ENCODE measurements at places on chromosomes 2 and 18.

GRCh38 chr18:58025733-58026132, 18.3 kb upstream of the NEDD4L start:
- DNase-seq = no peak

GRCh38 chr2:26424221-26424620, 22.5 kb downstream of the DRC1 start:
- no peak for DNase-seq

- DNase-seq = peak; percentile 71
Observed at GRCh38 chr2:112708968-112709367, 11.9 kb upstream of the NT5DC4 start.

- no peak for DNase-seq
Observed at GRCh38 chr2:100832885-100833284, 12.9 kb downstream of the NPAS2 start.

GRCh38 chr2:217833439-217833838, 169.4 kb downstream of the TNS1 start:
- DNase-seq = no peak

DNA sequence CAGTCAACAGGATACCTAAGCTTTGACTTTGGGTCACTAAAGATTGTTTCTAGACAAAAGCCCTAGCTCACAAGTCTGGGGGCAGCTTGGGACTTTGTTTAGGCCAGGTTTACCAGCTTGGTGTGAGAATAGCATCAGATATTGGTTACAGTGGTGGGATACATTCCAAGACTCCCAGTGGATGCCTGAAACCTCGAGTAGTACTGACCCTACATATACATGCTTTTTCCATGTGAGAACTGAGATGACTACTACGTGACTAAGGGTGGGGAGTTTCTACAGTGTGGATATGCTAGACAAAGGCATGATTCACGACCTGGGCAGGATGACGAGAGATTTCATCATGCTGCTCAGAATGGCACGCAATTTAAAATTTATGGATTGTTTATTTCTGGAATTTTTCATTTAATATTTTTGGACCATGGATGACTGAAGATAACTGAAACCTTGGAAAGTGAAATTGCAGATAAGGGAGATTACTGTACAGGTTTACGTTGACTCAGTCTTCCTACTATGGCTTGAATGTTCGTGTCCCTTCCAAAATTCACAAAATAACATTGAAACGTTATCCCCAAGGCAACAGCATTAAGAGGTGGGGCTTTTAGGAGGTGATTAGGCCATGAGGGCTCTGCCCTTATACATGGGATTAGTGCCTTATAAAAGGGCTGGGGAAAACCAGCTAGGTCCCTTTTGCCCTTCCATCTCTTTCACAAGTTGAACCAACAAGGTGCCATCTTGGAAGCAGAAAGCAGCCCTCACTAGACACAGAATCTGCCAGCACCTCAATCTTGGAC, 50.2 kb upstream of the CTAGE1 start:
- no peak for DNase-seq

DNA sequence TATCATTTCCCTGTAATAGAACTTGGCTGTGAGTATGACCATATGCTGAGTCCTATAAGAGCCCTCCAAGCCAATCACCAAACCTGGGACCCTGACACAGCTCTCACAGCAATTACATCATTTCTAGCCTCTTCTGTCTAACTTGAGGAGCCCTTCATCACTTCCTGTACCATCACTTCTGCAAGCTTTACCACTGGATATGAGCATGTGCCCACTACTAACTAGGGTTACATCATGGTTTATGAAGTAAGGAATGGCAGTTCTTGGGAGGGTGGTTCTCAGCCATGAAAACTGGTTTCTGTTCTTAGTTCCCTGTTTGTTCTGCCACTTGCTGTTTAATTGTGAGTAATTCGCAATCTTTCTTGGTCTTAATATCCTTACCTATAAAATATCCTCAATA, 31.0 kb upstream of the EPB41L3 start:
- no peak for DNase-seq

- DNase-seq = no peak
Observed at GRCh38 chr18:10860928-10861327, 288.4 kb downstream of the PIEZO2 start.

DNA sequence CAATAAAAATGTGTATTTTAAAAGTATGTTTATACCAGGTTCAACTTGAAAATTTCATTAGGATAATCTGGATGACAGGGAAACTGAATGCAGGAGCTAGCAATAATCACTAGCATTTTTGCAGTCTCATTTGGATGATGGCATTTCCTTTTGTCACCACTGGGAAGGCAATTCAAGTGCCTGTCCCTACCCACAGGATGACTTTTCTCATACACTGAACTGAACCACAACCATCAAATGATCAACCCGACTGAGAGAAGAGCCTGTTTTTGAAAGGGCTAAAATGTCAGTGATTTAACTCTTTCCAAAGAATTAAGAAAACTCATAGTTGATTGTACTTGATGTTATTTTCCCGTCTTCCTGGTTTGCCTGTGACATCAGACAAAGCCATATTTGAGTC, 115.0 kb downstream of the FAM124B start:
- no peak for DNase-seq

DNA sequence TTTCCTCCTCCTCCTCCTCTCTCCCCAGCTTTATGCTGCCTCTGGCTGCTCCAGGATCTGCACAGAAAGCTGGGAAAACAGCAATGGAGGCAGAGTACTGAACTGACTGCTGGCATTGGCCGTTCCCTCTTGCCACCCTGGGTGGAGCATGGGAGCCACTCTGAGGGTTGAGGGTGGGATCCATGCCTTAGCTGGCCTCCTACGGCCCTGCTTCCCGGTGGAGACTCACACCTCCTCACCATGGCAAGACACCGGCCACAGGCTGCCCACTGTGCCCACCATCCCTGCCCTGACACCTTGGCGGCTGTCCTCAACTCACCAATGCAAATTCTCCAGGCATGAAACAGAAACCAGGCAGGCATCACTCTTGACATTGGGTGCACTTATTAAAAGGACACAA, 832.3 kb upstream of the ID2 start:
- no peak for DNase-seq

- DNase-seq = no peak
Observed at GRCh38 chr2:190903693-190904450, 23.3 kb downstream of the GLS start.

DNA sequence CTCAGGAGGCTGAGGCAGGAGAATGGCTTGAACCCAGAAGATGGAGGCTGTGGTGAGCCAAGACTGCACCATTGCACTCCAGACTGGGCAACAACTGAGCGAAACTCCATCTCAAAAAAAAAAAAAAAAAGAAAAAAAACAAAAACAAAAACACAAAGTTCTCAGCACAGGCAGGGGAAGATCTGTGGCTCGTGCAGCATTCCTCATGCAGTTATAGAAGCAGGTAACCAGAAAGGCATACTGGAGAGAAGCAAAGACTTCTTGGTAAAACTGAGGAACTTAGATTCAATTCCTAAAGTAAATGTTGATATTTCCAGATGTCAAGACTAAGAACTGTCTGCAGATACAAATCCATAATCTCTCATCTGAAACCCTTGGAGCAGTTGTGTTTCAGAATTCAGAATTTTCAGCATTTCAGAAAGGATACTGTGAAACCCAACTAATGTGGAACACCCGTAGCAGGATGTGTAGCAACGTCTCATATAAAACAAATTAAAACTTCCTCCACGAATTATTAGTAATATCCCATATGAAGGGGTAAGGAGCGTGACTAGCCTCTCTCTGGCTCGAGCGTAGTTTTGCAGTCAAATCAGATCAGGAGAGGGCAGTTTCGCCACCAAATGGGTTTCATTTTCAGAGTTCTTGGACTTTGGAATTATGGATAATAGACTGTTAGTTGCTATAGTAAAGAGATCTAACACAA, 13.2 kb upstream of the SLC25A52 start:
- DNase-seq = no peak

- no peak for DNase-seq
Observed at GRCh38 chr2:130890941-130891669, 54.4 kb downstream of the ARHGEF4 start.

- DNase-seq = peak; percentile 23
Observed at GRCh38 chr2:179311101-179311500, 46.5 kb upstream of the SESTD1 start.

- no peak for DNase-seq
Observed at GRCh38 chr2:42961385-42961811, 169.0 kb upstream of the HAAO start.

- DNase-seq = no peak
Observed at GRCh38 chr2:203808046-203808750, 59.4 kb upstream of the CTLA4 start.

GRCh38 chr2:8282858-8283252, 399.0 kb upstream of the ID2 start:
- DNase-seq = peak; percentile 73

DNA sequence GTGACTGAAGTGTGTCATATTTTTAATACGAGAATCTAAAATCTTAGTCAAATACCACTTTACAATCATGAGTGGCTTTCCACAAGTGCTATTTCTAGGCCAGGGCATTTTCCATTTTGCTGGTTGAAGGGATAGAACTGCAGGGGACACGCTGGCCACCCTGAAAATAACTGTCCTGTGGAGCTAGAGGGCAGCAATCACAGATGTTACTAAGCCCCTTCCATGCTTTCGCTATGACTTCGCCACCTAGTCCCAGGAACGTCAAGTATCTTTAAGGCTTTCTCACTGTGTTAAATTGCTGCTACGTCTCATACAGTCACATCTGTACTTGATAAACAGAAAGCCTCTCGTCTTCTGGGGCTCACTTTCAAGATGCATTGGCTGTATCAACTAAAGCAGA, 171.8 kb downstream of the CDH2 start:
- no peak for DNase-seq

- DNase-seq = no peak
Observed at GRCh38 chr2:130370490-130370889, 14.6 kb downstream of the PTPN18 start.

- no peak for DNase-seq
Observed at GRCh38 chr2:98778741-98779483, 48.0 kb upstream of the MGAT4A start.

DNA sequence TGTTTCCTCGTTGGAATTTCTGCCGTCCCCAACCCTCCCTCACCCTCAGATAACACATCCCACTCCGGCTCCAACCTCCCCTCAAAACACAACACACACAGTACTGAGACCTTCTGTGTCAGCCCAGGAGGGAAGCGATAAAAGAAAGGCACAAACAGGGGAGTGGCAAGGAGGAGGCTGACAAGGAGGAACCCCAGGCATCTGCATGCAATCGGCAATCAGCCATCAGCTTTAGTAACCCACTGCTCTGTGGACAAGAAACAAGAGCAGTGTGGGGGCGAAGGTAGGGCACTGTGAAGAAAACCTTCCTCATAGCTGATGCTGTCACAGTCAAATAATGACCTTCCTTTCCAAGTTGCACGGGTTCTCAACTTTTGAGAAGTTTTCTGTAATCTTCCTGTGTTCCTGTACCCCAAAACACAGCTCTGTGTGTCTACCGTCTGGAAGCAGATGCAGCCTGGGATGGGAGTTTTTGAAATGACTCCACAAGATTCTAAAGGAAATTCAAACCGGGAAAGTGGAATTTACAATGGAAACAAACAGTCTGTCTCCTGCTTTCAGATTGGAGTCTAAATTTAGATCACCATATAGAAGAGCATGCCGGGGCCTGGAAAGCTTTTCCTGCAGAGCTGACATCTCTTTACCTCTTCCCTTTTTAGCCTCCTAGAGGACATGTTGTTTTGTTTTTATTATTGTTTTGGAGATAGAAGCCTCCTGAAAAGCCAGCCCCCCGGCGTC, 16.4 kb upstream of the LPIN2 start:
- DNase-seq = no peak

GRCh38 chr2:127105656-127106456, 1.1 kb downstream of the BIN1 start:
- no peak for DNase-seq

- DNase-seq = no peak
Observed at GRCh38 chr2:16633621-16634430, 31.8 kb downstream of the CYRIA start.

GRCh38 chr2:176109192-176109901, 2.3 kb downstream of the HOXD11 start:
- no peak for DNase-seq

DNA sequence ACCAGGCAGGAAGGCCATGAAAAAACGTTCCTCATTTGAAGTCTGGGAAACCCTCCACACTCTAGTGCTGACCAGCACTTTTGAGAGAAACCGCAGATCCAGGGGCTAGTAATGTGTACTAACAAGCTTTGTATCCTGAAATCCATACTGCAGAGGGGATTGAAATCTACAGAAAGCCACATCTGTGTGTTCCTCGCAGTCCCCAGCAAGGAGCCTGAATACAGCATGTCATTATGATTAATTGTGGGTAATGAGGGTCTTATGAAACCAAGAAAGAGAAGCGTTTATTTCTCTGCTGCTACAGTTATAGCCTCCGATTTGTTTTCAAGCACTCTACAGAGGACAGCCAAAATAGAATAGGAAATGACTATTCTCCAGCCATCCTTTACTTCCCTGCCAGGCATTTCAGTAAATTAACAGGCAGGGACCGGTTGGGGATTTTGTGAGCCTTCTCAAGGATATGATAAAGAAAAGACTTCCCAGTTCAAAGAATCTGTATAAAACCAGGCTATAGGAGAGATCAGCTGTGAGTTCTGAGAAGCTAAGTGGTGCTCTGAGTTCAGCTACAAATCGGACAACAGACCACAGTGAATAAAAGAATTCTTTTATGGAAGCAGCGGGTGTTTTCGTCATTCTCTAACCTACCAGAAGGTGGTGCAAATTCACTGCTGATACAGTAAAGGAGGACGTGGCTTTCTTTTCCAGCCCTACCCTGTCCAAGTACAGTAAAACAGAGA, 133.4 kb downstream of the INSIG2 start:
- peak; percentile 22 for DNase-seq

DNA sequence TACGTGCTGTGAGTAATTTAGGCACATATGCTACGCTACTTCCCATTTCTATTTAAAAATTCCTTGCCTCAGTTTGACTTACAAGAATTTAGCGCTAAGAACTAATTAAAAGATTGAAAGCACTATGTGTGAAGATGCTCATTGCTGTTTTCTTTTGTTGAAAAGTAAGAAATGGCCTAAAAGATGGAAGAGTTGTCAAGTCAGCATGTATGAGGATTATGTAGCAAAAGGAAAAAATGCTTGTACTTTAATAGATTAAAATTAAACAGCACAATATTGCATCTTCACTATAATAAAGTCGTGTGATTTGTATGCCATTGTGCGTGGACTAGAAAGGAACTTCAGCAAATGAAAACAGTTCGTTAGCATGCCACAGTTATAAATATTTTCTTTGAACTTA, 77.0 kb downstream of the COX7A2L start:
- no peak for DNase-seq
